ENCODE measurements at places on chromosomes 7 and 10.

DNA sequence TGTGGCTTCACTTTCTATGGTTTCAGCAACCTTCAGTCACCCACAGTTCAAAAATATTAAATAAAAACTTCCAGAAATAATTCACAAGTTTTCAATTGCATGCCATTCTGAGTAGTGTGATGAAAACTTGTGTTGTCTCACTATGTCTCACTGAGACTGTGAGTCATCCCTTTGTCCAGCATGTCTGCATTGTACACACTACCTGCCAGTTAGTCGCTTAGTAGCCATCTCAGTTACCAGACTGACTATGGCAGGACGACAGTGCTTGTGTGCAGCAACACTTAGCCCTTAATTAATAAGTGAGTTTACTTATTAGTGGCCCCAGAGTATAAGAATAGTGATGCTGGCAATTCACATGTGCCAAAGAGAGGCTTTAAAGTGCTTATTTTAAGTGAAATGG is 22.5 kb downstream of the CCDC186 start:
- no peak for DNase-seq

DNA sequence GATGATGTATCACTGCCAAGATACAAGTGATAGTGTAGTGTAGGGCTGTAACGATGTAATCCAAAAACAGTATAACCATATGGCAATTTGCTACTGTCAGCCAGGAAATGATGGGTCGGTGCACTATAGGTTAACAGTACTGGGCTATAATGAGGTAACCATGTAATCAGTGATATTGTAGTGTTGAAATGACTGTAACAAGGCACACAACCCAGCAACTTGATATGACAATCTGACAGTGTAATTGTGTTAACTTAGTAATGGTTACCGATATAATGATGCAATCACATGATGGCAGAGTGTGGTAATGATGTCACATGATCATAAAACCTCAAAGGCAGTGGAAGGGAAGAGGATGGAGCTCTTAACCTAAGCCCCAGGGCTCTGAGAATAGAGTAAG is 73.8 kb upstream of the SLF2 start:
- DNase-seq, result no peak

GRCh38 chr10:53023411-53023810 is 250.8 kb upstream of the MBL2 start:
- DNase-seq, result no peak

- DNase-seq, result no peak
Observed at GRCh38 chr10:50536617-50537240, 87.0 kb downstream of the SGMS1 start.

- no peak for DNase-seq
Observed at GRCh38 chr10:60733517-60733822, 44.8 kb upstream of the CDK1 start.

Measured in NCI-H2081 treated with DMSO at 0.1 percent for 48 hours (cell line).